ENCODE measurements at places on chromosomes 3 and 15.
A peak's percentile ranks its signal among the peaks of the same experiment; 100 is the strongest.

DNA sequence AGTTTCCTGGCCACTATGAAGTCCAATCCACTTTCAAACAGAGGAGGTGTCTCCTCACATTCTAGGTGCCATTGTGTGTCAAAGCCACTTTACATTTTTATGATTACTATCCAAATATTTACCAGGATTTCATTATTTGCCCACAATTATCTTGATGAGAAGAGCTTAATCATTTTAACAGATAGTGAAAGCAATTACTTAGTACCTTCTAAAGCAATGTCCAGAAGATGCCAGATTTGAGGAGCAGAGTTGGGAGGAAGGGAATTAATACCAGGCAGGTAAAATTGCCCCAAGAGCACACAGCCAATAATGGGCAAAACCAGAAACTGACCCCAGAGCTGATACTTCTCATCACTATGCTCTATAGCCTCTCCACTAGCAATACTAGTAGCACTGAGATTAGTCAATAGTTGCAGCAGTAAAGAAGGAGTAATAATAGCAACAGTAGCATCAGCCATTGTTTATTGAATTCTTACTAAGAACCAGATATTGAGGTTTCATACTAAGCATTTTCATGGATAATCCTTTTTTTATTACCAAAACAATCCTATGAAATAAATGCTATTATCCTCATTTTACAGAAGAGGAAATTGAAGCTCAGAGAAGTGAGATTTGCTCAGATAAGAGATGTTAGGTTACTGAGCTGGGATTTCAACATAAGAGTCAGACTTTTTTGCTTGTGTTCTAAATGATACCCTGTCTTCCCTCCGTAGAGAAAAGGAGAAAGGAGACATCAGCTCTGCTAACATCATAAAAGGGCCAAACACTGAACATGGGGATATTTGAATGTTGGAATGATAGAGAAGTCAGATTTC is 509.3 kb upstream of the CFAP20DC start:
- DNase-seq = no peak

DNA sequence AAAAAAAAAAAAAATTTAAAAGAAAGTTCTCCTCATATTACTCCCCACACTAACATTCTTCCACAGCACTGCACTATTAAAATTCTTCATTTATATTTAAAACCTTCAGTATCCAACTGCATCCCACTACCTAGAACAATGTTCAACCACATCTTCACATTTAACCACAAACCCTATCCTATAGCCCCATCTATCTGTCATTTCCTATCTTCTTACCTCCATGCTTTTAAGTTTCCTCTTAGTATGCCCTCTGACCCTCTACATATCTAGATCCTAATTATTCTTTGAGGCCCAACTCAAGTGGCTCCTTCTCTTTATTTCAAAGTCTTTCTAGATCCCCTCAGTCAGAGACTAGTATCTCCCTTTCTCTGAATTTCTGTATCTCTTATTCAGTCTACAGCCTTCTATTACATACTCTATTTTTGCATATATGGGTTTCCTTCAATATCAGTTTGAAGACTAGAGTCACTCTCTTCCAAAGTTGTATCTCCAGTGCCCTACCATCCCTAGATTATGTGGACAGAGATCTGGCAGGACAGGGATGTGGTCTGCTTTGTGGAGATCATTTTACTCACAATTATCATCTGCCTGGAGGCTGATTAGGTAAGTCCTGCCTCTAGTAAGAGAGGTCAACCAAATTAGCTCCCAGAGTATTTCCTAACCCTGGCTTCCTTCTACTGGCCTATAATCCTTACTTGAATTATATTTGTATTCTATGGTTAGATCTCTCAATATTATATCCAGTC is 1.4 kb downstream of the CIAO2A start:
- no peak for DNase-seq

- DNase-seq = no peak
Measured at GRCh38 chr3:60101621-60102020, 1051.8 kb upstream of the CFAP20DC start.

- DNase-seq = peak; percentile 69
Measured at GRCh38 chr15:73950831-73951561, 24.7 kb downstream of the LOXL1 start.

DNA sequence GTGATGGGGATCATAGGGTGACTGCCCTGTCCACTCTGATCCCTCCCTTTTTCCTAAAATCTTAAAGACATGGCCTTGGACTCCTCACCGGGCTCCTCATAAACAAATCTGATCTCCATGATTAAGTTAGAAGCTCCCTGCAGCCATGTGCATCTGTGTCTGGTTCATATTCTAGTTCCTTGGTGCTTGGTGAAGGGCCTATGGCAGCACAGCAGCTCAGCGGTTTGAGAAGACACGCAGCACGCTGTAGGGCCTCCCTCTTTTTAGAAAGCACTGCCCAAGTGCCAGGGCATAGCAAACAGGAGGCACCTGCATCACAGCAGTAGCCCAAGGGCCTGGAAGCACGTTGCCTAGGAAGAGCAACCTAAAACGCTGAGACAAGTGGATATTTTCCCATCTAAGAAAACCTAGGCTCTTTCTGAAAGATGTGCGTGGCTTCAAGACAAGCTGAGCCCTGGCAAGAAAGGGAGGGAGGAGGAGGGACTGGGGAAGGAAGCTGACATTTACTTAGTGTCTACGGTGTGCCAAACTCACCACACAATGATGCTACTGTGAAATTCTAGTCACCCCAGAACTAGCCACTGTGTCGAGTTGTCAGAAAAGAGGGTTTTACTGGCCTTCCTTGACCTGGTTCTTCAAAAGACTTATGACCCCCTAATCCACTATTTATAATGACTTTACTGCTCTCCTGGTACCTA is 14.9 kb upstream of the ULK3 start:
- DNase-seq = no peak

DNA sequence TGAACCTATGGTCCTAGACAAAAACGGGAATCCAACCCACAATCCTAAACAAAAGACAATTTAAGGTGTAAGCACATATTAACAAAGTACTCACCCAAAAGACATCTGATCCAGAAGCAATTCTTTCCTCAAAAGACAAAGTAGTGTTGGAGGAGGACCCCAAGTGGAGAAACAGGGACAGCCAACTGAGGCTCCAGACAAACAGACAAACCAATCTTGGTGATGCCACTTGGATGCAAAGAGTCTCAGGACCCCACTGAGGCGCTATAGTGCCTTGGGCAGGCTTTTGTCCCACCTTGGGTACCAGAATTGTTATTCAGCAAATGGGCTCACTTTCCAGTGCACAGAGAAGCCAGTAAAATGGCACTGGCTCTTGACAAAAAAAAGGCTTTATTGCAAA is 613.8 kb downstream of the DIPK2A start:
- no peak for DNase-seq

DNA sequence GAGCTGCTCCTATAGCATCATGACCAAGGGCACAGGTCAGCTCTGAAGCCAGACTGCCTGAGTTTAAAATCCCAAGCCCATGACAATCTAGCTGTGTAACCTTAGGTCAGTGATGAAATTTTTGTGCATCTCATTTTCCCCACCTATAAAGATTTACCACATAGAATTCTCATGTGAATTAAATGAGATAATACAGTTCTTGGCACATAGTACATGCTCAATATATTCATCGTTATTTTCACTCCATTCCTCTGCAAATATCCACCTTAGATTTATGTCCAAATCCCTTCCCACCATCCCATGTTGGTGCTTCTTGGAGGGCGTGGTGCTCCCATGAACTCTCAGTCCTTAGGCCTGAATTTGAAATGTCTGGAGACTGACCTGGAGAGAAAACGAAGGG is 300.1 kb downstream of the TLE3 start:
- DNase-seq = no peak

DNA sequence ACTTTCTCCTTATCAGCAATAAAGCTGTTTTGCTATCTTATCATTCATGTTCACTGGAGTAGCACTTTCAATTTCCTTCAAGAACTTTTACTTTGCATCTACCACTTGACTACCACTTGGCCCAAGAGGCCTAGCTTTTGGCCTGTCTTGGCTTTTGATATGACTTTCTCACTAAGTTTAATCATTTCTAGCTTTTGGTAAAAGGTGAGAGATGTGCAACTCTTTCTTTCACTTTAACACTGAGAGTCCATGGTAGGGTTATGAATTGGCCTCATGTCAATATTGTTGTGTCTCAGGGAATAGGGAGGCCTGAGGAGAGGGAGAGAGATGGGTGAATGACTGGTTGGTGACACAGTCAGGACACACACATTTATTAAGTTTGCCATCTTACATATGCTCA is 31.0 kb upstream of the FAM3D start:
- no peak for DNase-seq

- DNase-seq = no peak
Measured at GRCh38 chr3:133888726-133889340, 6.8 kb downstream of the RAB6B start.

- DNase-seq = no peak
Measured at GRCh38 chr3:17243621-17244020, 358.9 kb downstream of the PLCL2 start.

- no peak for DNase-seq
Measured at GRCh38 chr3:71530903-71531530, 52.5 kb downstream of the FOXP1 start.

DNA sequence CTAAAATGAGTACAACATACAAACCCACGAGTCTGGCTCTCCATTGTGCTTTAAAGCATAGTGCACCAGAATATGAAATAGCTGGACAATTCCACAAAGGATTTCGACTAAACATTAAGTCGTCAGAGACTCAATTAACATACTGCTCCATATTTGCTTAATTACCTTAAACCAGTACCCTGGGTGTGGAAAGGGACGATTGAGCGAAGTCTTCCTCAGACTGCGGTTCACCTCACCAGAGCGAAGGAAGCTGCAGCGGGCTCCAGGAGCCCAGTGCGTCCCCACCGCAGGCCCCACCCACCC is 218 bp upstream of the TRPC1 start:
- peak; percentile 90 for DNase-seq

- DNase-seq = peak; percentile 63
Measured at GRCh38 chr3:195895078-195895860, 13.1 kb downstream of the TNK2 start.

GRCh38 chr15:40340038-40340739 is 550 bp downstream of the CCDC9B start:
- DNase-seq = no peak

DNA sequence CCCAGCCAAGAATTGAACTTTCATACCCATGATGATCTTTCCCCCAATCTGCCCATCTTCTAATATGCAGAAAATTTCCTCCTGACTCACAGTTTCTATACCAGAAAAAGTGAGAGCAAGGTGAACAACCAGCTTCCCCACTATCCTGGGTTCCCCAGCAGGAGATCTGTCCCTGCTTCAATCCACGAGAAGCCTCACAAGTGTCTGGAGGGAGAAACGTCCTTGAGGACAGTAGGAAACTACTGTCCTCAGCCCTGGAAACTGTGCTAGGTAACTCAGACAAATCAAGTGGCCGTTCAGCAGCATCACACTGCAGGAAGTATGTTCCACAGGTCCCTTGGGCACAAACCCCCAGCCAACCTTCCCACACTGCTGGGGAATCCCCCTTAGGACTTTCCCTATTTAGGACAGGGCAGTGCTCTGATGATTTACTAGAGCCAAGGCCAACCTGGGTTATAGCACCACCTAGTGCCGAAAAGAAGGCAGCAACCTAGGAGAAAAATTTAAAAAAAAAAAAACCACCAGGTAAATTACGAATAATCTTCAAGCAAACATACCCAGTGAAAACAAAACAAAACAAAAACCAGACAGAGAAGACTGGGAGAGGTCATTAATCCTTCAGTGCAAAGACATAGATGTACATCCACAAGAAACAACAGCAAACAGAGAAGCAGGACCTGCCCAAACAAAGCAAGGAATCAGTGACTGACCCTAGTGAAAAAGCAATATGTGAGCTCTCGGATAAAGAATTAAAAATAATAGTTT is 36.0 kb downstream of the MORC1 start:
- DNase-seq = peak; percentile 30

DNA sequence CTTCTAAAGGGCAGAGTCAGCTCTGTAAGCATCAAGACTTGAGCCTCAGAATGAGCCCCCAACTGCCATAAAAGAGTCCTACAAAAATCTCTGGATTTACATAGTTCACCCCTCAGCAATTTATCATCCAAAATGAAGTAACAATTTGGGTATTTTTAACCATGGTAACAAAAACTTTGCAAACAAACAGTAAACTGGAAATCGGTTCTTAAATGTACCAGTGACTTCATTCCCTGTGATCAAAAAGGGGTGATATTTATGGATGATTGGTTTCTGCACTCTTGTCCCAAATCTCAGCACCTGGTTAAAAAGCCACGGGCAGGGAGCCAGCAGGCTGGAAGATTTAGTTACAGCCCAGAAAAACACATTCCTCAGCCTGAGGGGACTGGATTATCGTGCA is 73.6 kb downstream of the TFG start:
- DNase-seq = no peak

DNA sequence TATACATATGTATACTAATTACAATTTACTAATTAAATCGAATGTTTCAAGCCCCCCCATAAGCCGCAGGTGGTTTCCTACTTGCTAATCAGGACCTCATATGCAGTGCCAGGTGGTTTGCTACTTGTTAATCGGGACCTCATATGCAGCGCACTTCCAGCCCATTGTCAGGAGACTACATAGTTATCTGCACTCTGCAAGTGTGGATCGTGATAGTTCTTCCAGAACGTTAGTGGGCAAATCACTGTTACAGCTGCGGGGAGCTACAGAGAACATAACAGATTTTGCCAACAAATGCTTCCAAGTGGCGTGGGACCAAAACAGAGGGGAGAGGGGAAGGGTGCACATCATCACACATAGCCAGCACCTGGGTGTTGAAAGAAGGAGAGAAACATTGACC is 558.4 kb downstream of the GABRG3 start:
- DNase-seq = no peak

DNA sequence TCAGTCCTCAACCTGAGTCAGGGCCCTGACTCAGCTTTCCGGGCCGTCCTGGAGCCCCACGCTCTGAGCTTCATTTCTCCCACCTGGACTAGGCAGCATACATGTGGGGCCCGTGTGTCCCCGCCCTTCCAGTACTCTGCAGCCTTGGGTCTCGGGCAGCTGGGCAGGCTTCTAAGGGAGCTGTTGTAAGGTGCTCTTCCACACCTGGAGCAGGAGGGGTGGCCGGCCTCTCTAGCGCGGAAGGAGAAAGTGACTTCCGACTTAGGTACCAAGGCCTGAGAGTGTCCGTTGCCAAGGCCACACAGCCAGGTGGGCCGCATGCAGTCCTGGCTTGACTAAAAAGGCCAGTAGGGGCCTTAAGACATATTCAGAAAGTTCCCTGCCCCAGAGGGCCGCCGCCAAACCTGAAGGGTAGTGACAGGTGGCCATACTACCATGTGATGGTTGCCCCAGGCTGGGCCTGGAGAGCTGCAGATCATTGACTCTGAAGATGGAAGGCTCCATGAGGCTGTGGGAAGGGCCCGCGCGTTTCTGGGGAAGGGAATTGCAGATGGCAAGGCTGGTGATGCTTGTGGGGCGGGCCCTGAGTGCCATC is 9.4 kb upstream of the SEMA3B start:
- no peak for DNase-seq

DNA sequence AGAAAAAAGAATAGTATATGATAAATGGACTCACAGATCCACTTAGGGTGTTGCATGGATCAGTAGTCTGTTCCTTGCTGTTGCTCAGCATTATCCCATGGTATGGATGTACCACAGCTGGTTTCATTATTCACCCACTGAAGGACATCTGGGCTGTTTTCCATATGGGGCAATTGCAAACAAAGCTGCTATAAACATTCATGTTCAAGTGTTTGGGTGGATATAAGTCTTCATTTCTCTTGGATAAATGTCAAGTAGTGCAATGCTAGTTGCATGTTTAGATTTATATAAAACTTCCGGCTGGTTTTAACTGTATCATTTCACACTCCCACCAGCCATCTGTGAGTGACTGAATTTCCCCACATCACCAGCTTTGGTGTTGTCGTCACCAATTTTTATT is 137.7 kb downstream of the ASB7 start:
- DNase-seq = no peak

- no peak for DNase-seq
Measured at GRCh38 chr15:80270472-80270871, 18.5 kb upstream of the CTXND1 start.
